ENCODE measurements at places on chromosomes 3 and 15.

DNA sequence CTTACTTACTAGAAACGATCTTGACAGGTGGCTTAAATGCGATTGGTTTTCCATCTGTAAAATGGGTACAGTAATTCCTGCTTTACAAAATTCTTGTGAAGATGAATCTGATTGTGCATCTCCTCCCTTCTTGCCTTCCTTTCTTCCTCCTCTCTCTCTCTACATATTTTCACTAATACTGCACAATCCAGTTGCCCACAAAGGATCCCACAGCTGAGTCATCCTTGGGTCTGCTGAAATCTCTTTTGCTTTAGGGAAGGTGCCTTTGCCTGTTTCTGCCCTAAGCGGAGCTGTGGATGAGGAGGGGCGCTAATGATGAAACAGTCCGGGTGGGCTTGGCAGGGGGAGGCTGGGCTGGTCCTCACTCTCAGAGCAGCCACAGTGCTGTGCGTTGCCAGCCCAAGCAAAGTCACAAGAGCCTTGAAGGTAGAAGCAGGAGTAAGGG, 46.1 kb downstream of the AMOTL2 start:
- DNase-seq: no peak

DNA sequence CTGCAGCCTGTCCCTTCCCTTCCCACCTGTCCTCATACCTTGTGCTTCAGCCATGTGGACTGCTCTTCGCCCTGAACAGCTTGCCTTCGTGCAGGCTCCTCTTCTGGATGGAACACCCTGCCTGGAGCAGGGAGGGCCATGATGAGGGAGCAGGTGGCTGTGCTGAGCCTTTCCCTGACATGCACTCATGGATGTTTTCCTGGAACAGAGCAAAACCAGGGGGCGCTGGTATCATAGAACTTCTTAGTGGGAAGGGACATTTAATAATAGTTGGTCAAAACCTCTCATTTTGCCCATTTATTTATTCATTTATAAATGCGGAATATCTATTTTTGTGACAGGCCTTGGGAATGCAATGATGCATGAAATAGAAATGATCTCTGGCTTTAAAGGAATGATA, 149.3 kb downstream of the CACNA1D start:
- no peak for DNase-seq

GRCh38 chr3:145776782-145777408, 384.1 kb downstream of the PLOD2 start:
- no peak for DNase-seq

GRCh38 chr15:85402195-85402881, 21.9 kb downstream of the AKAP13 start:
- DNase-seq: no peak

GRCh38 chr3:182612332-182612731, 181.0 kb upstream of the ATP11B start:
- DNase-seq: no peak

DNA sequence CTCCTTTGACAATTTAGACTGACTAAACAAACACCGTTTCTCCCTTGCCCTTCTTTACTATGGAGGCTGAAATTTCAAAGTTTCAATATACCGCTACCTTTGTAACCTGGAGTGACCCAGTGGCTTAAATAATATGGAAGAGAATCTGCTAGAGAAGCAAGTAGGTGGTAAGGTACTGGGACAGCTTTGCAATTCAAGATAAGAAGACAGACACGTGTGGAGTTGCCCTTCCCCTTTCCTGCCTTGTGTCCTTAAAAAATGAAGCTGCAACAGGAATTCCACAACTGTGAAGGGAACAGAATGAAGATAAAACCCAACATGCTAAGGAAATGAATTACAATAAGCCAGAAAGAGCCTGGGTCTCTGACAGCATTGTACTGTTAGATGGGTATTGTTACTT, 26.4 kb downstream of the CBLB start:
- no peak for DNase-seq

DNA sequence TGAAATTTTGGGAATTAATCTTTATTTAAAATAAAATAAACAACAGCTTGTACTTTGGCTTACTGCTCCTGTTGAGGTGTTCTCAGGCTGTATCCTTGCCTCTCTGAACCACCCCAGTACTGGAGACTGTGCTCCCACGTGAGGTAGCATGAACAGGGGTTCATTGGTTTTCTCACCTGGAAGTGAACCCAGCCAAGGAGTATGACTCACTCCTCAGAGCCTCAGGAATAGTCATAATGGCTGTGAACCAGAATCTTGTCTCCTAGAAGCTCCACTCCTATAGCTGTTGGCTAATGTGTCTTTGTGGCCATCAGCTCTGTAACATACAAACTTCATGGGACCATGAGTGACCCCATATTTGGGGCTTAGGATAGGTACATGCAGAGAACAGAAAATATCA, 122.5 kb upstream of the ST8SIA2 start:
- no peak for DNase-seq

- DNase-seq: no peak
These were observed 8.1 kb downstream of the ABTB1 start for GRCh38 chr3:127680798-127681221.
